ENCODE measurements at places on chromosomes 4 and X.

DNA sequence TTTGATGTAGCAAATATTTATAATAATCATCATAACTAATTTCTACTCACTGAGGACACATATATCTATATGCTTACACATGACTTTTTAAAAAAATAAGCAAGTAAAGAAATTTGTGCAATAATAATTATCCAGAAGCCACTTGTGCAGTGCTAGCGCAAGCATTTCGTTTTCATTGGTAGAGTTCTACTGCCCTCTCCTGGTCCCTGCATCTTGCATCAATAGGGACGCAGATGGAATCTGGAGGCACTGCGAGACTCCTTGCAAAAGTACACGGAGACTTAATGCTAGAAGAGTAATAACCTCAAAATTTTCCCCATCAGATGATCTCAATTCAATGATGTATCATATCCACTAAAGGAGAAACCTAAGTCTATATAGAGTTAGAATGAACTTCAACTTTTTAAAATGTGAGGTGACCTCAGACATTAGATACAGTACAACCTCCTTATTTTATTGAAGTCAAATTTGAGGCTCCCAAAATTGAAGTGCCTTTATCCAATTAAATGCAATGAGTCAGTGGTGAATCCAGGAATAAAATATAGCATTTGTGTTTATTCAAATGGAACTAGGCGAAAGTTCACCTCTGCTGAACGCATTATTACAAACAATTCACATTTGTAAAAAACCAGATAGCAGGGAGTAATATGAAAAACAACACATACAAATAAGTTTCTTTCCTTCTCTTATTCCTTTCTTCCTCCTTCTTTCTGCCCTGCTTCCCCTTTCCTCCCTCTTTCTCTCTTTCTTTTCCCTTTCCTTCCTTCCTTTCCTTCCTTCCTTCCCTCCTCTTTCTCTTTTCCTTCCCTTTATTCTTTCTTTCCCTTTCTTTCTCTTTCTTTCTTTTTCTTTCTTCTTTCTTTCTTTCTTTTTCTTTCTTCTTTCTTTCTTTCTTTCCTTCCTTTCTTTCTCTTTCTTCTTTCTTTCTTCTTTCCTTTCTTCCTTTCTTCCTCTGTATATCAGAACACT lies 450.0 kb downstream of the ANKRD50 start:
- DNase-seq: no peak

GRCh38 chr4:27684610-27685011 lies 824.0 kb downstream of the STIM2 start:
- DNase-seq: no peak

- DNase-seq: no peak
Observed at GRCh38 chr4:107276052-107276451, 239.9 kb upstream of the DKK2 start.

DNA sequence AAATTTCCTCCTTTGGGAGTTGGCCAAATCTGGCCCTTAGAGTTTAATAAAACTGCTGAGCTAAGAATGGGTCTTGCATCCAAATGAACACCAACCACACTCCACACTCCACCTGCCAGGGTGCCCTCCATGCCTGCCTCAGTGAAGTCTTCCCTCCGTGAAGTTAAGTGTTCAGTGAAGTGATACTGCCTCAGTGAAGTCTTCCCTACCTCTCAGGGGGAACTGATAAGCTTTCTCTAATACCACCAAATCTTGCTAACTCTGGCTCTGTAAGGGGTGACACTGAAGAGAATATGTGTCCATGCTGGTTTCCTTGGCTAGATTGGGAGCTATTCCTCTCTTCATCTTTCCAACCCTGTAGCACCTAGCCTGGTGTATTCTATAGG lies 27.9 kb downstream of the MED28 start:
- no peak for DNase-seq

DNA sequence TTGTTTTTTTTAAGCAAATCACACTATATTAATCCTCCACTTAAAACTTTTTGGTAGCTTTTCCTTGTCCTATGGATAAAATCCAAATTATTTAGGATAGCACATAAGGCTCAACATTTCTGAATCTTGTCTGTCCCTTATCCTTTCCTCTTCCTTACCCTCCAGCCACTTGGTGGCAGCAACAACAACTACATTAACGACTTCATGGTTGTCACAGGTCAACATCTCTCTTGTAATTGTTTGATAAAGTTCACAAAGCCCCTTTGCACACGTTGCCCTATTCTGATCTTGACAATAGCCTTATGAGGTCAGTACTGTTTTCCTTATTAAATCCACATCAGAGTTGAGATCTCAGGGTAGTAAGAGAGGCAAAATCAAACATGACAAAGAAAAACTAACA lies 269.0 kb upstream of the PABPC4L start:
- DNase-seq: no peak

GRCh38 chrX:4181782-4182407 lies 468.4 kb upstream of the PRKX start:
- DNase-seq: no peak

DNA sequence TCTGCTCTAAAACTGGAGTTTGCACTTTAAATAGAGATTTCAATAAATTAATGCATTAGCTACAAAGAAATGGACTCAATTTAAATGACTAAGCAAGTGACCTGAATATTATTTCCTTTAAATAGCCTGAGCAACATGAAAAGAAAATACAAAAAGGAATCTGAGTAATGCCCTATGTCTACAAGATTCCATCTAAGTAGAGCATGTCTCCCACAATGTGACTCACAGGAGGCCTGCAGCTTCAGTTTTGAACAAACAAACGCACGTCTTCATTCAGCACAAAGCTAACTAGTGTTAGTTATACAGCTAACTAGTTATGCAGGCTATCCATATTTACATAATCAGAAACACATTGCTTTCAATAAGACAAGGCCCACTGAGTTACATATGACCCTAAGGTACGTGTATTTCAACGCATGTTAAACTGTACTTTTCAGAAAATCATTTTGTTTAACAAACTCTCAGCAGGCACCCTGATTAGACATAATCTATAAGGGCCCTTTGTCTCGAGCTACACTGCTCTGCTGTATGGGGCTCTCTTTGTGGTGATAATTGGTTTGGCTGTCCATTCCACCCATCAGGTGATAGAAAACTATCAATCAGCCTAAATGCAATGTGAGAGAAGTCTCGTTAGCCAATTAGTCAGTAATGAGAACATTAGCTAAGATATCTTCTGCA lies 116.5 kb downstream of the MAML3 start:
- no peak for DNase-seq
